ENCODE measurements at places on chromosomes 2 and 18.

DNA sequence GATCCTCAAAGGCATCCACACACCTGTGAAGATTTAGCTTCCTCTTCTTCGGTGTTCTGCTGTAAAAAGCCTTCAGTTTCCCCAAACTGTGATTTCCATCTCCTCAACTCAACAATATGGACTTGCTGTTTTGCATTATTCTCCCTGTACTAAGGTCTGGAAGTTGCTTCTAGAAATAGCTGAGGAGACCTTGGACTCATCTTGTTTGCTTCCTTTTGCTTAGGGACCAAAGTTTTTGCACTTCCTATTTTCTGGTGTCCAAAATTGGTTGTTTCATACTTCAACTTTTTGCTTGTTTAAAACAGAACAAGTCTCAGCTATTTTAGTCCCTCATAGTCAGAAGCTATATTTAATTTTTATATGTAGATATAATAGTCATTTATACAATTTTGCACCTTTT, 201.9 kb upstream of the COPS8 start:
- no peak for DNase-seq

- DNase-seq: no peak
These were observed 106.4 kb upstream of the RBBP8 start for GRCh38 chr18:22826726-22827125.

GRCh38 chr2:222408684-222409083, 15.7 kb upstream of the SGPP2 start:
- no peak for DNase-seq

- DNase-seq: no peak
These were observed 246.6 kb downstream of the TFCP2L1 start for GRCh38 chr2:121038431-121038830.

GRCh38 chr18:37572736-37573135, 7.1 kb upstream of the CELF4 start:
- DNase-seq: no peak

GRCh38 chr2:191188550-191189093, 37.8 kb upstream of the STAT4 start:
- DNase-seq: no peak

DNA sequence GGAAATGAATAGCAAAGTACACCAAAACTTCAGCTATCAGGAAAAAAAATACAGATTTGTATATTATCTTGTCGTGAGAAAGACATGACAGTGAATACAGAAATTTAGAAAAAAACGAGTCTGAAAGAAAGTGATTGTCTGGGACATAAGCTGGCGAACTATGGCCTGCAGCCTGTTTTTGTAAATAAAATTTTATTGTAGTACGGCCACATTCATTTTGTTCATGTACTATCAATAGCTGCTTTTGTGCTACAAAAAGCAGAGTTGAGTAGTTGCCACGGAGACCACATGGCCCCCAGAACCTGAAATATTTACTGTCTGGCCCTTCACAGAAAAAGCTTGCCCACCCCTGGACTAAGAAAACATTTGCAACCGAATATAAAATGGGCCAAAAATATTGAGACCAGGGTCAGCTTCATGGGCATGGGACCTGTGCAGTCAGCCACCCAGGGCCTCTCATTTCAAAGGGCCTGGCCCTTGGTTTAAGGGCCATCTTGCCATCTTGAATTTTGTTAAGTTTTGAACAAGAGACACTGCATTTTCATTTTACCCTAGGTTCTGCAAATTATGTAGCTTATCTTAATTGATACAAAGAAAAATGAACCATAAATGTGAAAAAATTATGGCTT, 17.9 kb downstream of the ANTXR1 start:
- no peak for DNase-seq

GRCh38 chr18:13289481-13290205, 71.1 kb downstream of the LDLRAD4 start:
- DNase-seq: no peak

DNA sequence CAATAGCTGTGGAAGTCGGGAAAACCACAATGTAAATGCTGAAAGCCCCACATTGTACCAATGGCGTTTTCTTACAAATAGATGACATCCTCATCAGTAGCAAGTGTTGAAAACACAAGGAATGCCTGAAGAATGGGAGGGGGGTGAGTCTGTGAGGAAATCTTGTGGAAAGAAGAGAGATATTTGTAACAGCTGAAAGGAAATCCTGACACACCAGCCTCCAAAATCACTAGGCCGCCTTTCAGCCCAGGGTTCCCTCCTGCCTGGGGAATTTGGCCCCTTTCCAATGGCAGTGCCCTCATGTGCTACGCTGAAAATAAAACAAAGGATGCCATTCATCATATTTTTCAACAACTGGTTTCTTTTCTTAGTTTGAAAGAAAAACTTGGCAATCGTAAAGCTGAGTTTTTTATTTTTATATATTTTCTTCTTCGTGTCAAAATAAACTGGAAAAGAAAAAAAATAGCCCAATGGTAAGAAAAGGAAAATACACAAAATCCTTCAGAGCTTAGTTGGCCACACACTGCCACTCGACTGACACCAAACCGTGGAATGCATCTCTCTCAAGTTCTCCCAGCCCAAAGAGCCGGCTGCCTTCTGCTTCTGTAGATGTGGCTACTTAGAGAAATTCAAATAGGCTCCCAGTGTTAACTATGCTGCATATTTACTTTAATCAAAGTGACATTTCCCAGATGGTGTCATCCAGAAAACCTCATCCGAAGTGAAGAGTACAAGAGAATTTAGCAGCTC, 52.0 kb downstream of the FTCDNL1 start:
- no peak for DNase-seq

DNA sequence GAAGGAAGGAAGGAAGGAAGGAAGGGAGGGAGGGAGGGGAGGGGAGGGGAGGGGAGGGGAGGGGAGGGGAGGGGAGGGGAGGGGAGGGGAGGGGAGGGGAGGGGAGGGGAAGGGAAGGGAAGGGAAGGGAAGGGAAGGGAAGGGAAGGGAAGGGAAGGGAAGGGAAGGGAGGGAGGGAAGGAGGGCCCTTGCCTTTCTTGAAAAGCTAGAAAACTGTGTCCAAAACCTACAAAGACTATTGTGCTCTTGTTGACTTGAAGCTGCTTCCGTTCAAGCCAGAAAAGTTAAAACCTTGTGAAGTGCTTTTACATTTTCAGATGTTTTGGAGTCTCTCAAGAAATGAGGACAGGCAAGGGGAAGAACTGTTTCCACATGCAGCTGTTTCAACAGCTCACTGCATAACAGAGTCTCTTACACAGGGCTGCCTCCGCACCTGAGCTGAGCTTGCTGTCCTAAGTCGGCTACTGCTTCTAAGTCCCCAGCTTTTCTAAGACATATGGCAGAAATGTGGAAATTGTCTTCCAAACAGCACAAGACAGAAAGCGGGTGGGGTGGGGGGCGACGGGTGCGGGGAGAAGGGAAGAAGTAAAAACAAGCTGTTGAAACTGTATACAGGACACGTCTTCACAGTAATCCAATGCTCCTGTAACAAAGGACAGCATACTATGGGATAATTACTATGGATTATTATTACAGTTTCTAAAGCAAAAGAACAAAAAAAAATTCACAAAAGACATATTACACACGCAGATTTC, 46.1 kb downstream of the BCL11A start:
- no peak for DNase-seq

- no peak for DNase-seq
These were observed 23.7 kb upstream of the DNAH6 start for GRCh38 chr2:84492571-84492970.

DNA sequence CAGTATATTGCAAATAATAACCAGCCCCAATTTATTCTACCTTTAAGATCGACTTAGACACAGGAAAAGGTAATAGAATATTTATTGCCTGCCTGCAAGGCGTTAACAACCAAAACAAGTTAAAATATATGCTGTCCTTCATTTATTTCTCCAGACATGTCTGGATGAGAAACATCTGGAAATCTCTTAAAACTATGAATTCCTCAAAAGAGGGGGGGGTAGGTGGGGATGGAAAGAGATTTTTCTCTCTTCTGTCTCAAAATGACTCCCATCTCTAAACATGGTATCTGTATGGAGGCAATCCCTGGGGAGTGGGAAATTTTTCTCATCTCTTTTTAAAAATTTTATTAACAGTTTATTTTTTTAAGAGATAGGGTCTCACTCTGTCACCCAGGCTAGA, 113.0 kb downstream of the CDH2 start:
- no peak for DNase-seq

DNA sequence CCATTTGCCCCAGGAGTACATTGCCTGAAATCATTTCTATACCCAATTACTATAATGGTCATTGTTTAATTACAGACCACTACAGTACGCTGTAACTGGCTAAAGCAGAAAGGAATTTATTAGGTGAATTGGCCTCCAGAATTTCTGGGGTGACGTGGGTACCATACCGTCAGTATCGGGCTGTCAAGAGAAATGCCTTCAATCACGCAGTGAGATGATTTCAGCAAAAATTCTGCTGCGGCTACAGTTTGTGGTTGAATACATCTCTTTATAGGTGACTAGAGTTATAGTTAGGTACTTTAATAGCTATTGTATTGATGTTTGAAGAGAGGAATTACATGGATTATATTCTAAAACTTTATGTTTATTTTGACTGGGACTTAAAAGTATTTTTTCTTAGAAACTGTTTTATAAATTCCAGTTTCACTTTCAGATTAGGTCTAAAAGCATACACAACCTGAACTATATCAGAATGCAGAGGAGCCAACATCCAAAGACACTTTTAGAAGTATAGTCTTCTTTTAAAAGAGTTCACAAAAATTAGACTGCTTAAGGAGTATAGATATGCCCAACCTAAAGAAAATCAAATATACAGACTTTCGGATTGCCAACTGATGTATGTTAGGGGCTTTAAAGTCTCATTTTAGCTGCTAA, 128.4 kb downstream of the TTC27 start:
- no peak for DNase-seq

DNA sequence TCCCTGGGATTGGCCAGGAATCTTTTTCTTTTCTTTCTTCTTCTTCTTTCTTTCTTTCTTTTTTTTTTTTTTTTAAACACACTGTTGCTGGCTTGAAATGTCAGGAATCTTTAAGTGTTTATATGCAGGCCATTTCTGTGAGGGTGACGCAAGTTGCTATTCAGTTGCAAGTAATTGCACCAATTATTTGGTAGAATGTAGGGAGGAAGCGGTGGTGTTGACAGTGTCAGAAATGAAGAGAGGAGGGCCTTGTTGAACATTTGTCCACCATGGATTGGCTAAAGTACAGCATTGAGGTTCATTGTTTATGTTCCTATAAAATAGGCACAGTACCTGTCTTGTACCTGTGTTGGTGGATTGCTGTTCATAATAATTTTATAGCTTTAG, 6.5 kb downstream of the RPIA start:
- no peak for DNase-seq

GRCh38 chr2:29628862-29629261, 292.5 kb downstream of the ALK start:
- no peak for DNase-seq

DNA sequence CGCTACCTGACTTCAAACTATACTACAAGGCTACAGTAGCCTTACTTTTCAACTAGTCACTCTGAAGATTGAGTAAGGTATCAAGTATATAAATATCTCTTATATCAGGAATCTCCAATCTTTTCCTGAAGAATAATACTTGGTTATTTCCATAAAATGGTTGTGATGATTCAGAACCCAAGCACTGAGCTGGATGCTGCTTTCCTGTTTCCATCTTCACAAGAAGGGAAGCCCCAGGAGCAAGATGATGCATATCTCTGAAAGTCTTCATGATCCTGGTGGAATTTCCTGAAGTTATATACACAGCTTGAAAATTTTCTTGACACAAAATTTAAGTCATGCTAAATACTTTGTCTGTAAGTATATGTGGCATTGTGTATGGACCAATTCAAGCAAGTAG, 243.9 kb upstream of the TANK start:
- DNase-seq: no peak

DNA sequence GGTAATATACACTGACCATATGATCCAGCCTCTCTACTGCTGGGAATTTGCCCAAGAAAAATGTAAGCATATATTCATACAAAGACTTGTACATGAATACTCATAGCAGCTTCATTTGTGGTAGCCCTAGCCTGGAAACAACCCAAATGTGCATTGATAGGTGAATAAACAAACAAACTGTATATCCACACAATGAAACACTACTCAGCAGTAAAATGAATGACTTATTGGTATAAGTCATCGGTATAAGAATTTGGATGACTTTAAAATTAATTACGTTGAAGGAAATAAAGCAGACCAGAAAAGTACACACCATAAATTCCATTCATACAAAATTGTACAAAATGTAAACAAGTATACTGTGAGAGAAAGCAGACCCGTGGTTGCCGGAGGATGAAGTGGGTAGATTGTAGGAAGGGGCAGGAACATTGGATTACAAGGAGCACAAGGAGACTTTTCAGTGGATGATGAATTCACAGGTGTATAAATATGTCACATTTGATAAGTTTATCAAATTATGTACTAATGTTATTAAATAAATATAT, 376.7 kb downstream of the TDRD15 start:
- DNase-seq: no peak

DNA sequence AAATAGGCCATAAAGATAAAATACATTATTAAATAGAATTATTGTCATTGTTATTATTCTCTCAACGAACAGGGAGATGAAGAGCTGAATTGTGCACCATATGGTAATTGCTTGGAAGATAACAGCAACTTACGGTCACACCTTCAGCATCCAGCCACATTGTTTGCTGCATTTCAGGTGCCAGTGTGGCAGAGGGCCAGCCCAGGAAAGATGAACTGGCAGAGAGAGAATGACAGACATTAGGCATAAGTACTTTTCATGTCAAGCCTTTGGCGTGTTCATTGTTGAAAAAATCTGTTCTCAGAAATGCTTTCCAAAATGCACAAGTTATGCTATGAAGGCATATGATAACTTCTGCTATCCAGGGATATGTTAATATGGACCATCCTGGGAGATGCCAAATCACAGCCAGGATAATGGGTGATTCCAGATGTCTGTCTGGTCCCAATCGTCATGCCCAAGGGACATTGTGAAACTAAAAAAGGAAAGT, 748.6 kb upstream of the PIK3C3 start:
- DNase-seq: no peak

- DNase-seq: peak; percentile 64
These were observed 182.0 kb downstream of the TCF4 start for GRCh38 chr18:55405893-55406406.

DNA sequence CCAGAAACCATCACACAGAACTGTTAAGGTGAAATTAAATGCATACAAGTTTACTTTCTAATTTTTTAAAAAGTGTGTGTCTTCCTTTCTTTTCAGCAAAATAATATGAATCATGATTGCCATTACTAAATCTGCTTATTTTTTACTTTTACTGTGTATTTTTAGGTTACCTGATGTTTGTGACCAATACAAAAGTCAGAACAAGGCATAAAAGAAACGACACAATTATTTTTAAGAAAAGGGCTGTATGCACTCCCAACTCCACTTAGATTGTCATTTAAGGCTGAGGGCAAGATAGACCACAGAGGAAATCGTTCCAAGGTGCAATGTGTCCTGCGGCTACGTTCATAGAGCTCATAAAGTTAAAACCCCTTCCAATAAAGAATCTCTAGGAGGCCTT, 797.0 kb downstream of the TDRD15 start:
- no peak for DNase-seq

DNA sequence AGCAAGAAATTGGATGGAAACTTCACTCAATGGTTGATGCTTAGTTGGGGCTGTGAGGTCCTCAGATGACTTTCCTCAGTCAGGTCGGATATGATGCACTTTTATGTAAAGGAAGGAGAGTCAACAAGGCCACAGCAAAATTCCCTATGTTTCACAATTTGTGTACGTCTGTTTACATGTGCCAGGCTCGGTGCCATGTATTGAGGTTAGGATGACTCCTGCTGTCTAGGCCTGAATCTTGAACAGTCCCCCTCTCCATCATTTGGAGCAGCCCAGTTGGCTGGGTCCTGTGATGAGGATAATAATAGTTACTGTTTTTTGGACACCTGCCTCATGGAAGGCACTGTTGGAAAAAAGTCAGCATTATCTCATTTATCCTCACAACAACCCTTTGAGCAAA, 43.1 kb downstream of the VSNL1 start:
- no peak for DNase-seq

Data from renal cortex interstitium (tissue), 15 donors.